Activated CD8-positive, alpha-beta memory T cell treated with anti-CD3 and anti-CD28 coated beads for 1 hour (primary cell): ENCODE measurements at places on chromosomes 4 and X.
A peak's percentile ranks its signal among the peaks of the same experiment; 100 is the strongest.

GRCh38 chr4:101252721-101253120, 94.6 kb downstream of the PPP3CA start:
- no peak for DNase-seq

GRCh38 chrX:3465017-3465416, 118.6 kb upstream of the MXRA5 start:
- no peak for DNase-seq

- peak; percentile 66 for DNase-seq
These were observed at the start of gene NAAA for GRCh38 chr4:75940692-75941253. Gene NAAA (minus strand): TSS chr4:75941013. CDS start chr4:75940949, 64 bp downstream.

DNA sequence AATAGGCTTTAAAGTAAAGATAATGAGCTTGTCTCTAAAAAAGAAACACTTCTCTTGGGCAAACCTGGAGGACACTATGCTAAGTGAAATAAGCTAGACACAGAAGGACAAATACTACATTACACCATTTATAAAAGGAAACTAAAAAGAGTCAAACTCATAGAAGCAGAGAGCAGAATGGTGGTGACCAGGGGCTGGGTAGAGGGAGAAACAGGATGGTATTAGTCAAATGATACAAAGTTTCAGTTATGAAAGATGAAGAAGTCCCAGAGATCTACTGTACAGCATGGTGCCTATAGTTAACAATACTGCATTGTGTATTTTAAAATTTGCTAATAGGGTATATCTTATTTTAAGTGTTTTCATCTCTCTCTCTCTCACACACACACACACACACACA, 28.5 kb downstream of the ACSL4 start:
- no peak for DNase-seq

DNA sequence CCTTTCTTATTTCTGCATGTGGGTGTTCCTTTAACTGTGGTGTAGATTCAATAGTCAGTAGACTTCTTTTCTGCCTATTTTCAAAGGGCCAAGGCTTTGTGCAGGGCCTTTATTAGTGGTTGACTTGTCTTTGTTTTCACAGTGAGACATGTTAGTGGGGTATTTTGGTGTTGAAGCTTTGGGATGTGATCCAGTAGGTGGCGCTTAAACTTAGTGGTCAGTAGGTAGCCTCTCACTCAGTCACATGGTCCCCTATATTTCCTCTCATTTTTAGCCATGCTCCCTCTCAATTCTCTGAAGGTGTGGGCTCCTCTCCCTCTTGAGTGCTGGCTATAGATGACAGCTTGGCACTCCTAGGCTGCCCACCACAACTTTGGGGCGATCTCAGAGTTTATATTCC, 23.4 kb upstream of the SLC10A7 start:
- no peak for DNase-seq

DNA sequence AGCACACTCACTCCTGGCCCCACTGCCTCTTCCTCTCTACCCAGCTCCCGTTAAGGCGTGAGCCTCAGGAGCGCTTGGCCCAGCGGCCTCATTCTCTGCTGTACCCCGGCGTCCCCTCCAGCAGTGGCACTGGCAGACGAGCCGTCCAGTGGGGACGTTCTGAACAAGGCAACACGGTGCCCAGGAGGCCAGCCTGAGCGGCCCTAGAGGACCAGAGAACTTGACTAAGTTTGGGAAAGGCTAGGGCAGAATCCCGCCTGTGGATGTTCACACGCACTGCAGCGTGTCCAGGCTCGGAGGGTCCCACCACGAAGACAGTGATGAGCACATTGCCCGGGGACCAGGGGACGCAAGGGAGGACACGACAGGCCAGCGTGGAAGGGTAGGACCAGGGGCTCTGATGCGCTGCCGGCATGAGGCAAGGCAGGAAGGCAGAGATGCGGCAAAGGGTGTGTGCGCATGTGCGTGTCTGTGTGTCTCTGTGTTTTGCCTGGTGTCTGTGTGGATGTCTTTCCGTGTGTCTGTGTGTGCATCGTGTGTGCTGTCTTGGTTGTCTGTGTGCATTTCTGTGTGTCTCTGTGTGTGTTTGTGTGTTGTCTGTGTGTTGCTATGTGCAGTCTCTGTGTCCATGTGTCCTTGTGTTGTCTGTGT, 89.4 kb downstream of the ABLIM2 start:
- no peak for DNase-seq

DNA sequence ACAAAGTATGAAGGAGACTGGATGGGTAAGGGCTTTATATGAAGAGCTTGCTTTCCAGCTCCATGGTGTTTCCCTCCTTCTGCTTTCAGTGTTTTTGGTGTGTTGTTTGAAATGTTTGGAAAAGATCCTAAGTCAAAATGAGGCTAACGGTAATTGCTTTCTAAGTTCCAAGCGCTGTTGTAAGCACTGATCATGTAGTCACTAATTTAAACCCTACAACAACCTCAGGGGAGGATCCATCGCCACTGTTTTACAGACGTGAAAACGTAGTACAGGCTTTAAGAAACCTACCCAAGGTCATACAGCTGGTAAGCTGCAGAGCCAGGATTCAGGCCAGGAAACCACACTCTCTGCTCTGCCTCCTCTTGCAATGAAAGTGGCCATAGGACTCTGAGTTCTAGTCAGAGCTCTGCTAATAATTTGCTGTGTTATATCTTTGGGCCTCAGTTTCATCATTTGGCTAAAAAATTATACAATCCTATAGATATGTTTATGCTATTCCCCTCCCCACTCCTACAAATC, 102.9 kb upstream of the PGRMC2 start:
- no peak for DNase-seq
